ENCODE measurements at places on chromosomes 11 and 22.
A peak's percentile ranks its signal among the peaks of the same experiment; 100 is the strongest.

- DNase-seq, result no peak
Measured at GRCh38 chr11:131242476-131243000, 127.9 kb upstream of the NTM start.

DNA sequence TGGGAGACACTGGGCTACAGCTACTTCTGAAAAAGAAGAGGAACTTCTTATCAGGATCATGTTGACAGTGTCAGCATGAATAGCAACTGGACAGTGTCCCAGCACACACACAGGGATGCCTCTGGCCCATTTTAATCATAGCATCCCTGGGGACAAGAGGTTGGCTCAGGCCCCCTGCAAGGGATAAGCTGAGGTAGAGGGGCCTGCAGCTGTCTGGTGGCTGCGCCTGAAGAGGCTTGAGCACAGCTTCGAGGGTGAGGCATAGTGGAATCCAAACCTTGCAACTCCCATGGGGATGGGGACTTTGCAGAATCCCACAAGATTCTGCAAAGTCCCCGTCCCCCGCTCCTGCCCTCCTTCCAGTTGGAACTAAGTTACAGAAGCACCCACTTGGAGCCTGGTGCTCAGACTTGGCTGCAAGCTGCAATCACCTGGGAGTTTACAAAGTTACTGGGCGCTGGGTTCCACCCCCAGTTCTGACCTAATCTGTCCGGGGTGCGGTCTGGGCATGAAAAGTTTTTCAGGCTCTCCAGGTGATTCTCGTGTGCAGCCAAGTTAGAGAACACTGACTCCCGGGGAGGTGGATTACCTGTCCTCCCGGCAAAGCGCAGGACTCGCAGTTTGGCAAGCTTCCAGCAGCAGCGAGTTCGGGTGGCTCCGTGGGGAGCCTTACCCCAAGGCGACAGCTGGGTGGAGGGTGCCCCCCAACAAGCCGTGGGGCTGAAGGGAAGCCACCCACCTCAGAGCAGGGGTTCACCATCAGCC is 16.0 kb upstream of the LINC01488 start:
- peak; percentile 73 for DNase-seq

- DNase-seq, result peak; percentile 85
Measured at GRCh38 chr11:116725434-116726221, 47.2 kb downstream of the BUD13 start.

DNA sequence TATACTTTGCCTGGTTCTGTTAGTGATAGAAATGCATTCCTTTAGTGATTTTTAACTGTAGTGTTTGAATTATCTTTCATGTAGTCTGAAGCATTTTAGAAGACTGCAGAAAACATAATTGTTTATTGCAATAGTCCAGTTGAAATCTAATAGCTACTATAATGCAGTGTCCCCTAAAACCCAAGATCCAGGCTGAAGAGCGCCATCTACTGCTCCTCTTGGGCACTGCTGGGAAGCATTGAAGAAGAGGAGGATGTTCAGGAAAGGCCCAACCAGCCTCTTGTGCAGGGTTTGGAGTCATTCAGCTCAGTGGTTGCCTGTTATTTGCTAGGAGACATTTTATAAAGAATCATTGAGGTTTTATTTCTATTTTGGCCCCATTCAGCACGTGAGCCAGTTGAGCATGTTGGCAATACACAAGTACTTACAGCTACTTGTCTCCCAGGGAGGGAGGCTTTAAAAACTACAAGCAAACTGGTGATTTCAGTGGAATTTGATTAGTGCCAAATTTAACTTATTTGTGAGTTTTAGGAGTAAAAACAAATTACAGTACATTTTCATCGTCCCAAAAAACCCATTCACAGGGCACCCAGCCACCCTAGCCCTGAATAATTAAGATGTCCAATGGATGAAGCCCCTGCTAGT is 74.9 kb upstream of the HORMAD2 start:
- peak; percentile 90 for DNase-seq

DNA sequence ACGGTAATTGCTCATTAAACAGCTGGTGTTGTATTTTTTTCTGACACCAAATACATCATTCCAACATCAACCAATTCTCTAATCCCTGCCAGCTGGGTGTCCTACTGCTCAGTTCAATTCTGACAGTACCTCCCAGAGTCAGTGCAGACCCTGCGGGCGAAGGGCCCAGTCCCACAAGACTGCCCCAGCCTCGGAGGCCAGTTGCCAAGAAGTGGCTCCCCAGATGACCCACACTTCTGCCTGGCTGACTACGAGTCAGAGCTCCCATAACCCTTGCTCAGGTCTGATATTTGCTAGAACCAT is 147.2 kb downstream of the CTTN start:
- peak; percentile 69 for DNase-seq

DNA sequence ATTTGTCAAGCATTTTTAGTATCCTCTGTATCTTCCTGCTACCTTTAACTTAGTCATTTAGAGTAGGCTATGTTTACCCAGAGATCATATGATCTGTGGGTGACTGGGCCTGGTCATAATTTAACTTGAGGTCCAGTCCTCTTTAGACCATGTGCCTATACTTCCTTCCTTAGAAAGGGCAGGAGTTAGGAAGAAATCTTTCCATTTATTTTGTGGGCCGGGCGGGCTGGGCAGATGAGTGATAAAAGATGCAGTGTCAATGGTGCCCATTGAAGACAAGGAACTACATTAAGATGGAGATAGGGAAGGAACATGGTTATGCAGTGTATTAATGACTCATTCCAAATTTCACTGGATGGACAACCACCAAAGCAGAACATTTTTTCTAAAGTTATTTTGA is 30.9 kb upstream of the PDE3B start:
- no peak for DNase-seq

GRCh38 chr11:106473089-106473722 is 395.7 kb downstream of the AASDHPPT start:
- no peak for DNase-seq

DNA sequence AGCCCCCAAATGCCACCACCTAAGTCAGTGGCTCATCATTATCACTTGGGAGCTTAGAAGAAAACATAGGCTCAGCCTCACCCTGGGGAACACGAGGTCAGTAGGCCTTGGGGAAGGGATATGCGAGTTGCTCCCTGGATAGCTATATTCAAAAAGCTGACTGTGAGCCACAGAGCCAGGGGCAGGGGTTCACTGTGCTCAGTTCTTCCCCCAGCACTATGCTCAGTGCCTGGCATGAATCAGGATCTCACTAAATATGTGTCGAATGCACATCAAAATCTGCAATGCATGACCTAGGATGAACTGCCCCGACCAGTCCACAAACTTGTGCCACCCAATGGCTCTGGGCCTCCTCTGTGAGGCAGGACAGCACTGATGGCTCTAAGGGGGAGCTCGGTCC is 35.1 kb downstream of the THOC5 start:
- DNase-seq, result no peak

DNA sequence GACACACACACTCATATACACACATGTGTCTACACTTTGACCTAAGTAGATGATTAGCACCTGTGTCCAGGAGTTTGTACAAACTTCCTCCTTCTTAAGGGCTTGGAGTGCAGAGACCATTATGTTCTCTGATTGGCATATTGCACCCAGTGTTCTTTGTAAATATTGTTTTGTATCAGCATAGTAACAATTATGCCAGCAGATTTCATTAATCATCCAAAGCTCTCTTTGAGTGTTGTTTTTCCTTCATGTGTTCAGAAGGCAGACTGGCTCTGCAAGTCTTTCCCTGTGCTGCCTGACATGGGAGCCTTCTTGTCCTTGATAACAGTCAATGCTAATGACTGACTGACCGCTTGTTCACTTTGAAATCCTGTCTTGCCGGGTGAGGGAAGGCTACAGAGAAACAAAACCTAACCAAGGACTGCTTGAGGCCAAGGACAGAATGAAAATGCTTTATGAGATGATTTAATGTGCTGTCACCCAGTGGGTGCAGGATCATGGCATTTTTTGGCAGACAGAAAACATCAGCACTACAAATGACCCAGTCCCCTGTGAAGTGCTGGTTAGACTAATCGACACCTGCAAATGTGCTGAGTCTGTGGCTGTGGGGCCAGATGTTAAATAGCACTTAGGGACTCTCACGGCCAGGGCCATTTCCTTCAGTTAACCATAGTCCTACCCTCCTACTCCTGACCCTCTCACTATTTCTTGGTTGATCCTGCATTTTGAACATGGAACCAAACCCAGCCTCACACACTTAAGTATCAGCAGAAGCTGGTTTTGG is 6.6 kb upstream of the BARX2 start:
- no peak for DNase-seq

- no peak for DNase-seq
Measured at GRCh38 chr22:44287741-44288140, 25.0 kb downstream of the SHISAL1 start.

DNA sequence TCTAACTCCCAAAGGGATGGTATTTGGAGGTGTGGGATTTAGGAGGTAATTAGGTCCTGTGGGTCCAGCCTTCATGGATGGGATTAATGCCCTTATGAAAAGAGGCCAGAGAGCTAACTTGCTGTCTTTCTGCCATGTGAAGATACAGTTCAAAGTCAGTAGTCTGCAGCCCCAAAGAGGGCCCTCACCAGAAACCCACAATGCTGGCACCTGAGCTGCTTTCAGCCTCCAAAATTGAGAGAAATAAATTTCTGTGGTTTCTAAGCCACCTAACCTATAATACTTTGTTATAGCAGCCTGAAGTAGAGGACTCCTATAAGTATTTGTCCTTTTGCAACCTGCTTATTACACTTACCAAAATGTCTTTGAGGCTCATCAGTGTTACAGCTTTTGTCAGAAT is 16.2 kb downstream of the ATM start:
- DNase-seq, result no peak

DNA sequence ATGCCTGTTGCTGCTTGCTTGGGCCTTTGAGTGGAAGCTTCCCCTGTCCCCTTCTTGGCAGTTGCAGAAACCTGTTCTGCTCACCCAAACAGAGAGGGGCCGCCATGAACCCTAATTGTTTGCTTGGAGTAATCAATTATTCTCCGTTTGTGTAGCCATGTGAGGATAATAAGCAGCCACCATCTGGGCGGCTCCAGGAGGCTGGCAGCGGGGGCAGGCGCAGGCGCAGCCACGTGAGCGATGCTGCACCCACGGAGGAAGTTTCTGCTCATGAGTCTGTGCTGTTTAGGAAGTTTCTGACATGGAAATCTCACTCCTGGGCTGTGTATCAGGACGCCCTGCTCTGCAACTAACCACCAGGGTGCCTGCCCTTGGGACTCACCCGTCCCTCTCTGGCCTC is 90.1 kb downstream of the MPPED1 start:
- DNase-seq, result peak; percentile 64

- no peak for DNase-seq
Measured at GRCh38 chr11:14148653-14149273, 186.2 kb downstream of the SPON1 start.

DNA sequence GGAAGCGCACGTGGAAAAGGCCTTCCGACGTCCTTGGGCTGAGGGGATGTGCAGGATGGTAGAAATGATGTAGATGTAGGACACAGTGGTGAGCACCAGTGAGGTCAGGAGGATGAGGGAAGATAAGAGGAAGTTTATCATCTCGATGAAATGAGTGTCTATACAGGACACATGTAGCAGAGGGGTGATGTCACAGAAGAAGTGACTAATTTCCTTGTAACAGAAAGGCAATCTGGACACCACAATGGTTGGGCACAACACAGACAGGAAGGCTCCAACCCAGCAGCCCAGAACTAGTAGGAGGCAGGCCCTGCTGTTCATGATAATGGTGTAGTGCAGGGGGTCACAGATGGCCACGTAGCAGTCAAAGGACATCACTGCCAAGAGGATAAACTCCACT is 35.0 kb upstream of the OR6M1 start:
- DNase-seq, result no peak

DNA sequence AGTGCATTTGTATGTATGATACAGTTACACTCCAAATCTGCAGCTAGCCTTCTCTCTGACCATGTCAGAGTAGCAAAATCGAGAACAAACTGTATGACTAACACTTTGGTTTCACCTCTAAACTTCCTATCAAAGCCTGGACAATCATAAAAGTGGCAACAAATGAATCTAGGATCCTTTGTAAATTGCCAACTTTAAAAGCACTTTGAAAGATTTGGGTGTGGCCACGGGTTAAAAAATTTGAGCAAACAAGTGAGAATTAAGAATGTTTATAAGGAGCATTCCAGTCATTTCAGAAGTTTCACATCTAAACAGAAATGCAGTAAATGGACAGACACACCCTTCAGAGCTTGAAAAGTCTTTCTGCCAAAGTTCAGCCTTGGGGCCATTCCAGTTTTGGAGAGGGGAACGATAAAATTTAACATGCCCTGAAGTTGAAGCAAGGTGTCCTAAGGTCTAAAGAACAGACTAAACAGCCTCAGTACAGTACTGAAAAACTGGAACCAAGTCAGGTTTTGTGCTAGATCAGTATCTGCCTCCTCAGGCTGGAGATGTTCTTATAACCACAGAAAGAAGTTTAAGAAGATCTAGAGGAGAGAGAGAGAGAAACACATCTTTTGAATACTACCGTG is 181.9 kb upstream of the BDNF start:
- DNase-seq, result no peak

GRCh38 chr11:121596195-121597155 is 143.7 kb upstream of the SORL1-AS1 start:
- DNase-seq, result no peak

DNA sequence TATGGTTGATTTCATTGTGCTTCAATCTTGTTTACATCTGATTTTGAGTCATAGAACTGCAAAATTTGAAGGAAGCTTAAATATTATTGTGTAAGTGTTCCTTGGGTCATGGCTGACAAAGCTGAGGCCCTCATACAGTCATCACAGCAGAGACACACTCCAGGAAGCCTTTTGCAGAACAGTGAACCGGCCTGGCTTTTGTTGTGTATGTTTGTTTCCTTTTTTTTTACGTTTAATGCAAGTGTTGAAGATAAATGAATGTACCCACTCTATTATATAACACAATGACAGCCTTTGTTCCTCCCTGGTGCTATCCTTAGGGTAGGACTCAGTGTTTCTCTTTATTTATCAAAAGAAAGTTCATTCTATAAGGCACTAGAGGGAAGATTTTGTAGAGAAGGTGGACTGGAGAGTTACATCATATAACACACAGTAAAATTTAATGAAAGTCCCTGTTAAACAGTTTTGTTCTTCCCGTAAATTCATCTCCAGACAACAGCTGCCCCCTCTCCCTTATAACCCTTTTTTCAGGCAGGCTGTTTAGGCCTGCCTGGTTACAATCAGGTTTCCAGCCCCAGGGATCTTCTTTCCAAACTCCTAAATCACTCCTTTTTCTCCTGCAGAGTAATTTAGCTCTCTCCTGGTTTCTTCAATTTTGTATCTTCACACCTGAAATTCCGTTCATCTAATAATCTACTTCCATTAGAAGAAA is 34.3 kb upstream of the CSTF3 start:
- DNase-seq, result no peak

GRCh38 chr11:104799251-104799650 is 99.0 kb downstream of the CASP12 start:
- no peak for DNase-seq

DNA sequence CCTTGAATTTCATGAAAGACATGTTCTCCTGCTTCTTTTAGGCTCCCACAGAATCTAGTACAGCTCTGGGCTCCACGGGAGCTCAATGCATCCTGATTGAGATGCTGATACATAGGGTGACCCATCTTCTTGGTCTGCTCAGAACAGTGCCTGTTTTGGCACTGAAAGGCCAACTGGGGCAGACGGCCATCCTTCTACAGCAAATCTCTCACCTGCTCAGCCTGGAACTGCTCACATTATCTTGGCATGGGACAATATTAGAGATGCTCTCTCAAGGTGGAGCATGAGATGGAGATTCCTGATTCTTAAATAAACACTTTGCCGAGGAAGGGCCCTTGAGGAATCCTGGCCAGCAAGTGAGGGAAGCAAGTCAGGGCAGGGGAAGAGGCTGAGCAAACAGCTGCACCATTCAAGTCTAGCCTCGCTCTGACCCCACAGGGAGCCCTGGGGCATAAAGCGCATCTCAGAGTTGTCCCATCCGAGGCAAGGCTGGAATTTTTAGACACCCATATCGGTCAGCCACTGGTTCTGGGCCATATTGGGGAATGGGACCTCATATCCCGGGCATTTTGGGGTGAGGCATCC is 58.4 kb upstream of the CSNK2A3 start:
- no peak for DNase-seq

Data from posterior vena cava (tissue), 2 donors.